SJCRH30 (cell line): ENCODE measurements at places on chromosomes 16 and 17. TPM values are rescaled to one million over a fixed set of nuclear protein-coding genes. Genes with fewer than 3 reads are reported as not detected.

ZFP3 gene
- 1.7 and 1.8 TPM in 2 replicates for total RNA-seq

ZFPM1 gene
- total RNA-seq, result 0.56 and 0.85 TPM in 2 replicates

PTX4 gene
- not detected in 2 replicates for total RNA-seq

DNA sequence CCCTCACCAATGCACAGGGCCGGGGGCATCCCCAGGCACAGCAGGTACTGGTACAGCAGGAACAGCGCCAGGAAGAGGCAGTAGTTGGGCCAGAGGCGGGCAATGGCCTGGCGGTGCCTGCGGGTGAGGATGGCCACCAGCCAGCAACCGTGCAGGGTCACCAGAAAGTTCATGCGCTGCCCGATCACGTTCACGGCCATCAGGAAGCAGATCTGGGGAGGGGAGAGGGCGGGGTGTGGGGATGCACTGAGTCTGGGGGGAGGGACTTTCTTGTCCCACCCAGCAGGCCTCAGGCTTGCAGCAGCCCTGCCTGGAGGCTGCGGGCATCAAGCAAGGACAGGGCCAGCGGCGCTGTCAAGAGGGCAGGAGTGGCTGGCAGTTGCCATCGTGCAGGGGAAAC is 25.4 kb downstream of the CTU2 start:
- peak overlapping the region; percentile 32 for H3K4me3 ChIP-seq
- no peaks in the 10 kb centered on the region for H3K27me3 ChIP-seq
- H3K27ac ChIP-seq, result peak overlapping the region; percentile 85
- H3K36me3 ChIP-seq, result no peaks in the 10 kb centered on the region

GRCh38 chr17:18970582-18971480 is 18.9 kb downstream of the SLC5A10 start:
- no peaks in the 10 kb centered on the region for H3K36me3 ChIP-seq
- no peak overlapping the region for H3K4me3 ChIP-seq
- no peak overlapping the region for H3K27ac ChIP-seq
- peaks cover under 1% of the 10 kb centered on the region; the same call in 1 of the 2 replicates for H3K27me3 ChIP-seq
- no peak for DNase-seq
- H3K4me1 ChIP-seq, result peaks cover 8% of the 10 kb centered on the region

- no peaks in the 10 kb centered on the region for H3K36me3 ChIP-seq
- no peak overlapping the region for H3K27ac ChIP-seq
- no peaks in the 10 kb centered on the region for H3K4me1 ChIP-seq
These were observed 47.3 kb upstream of the IL34 start for GRCh38 chr16:70598937-70599503.

DNA sequence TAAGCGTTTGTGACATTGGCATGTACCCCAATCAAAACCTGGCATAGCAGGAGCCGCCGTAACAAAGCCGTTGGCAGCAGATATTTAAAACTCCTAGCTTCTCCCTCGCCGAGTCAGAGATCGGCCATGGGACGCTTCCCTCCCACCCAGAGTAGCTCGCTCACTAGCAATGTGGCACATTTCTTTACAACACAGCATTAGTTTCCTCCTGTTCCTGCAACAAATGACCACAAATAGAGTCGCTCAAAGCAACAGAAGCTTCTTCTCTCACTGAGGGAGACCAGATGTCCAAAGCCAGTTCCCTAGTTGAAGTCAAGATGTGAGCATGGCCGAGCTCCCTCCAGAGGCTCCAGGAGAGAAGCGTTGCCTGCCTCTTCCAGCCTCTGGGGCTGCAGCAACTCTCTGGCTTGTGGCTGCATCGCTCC is 106.7 kb downstream of the RBFOX3 start:
- DNase-seq, result no peak
- no peak overlapping the region for H3K4me3 ChIP-seq
- no peaks in the 10 kb centered on the region for H3K4me1 ChIP-seq
- H3K36me3 ChIP-seq, result no peaks in the 10 kb centered on the region

STAT3 gene
- total RNA-seq, result 107 and 113 TPM in 2 replicates

DNA sequence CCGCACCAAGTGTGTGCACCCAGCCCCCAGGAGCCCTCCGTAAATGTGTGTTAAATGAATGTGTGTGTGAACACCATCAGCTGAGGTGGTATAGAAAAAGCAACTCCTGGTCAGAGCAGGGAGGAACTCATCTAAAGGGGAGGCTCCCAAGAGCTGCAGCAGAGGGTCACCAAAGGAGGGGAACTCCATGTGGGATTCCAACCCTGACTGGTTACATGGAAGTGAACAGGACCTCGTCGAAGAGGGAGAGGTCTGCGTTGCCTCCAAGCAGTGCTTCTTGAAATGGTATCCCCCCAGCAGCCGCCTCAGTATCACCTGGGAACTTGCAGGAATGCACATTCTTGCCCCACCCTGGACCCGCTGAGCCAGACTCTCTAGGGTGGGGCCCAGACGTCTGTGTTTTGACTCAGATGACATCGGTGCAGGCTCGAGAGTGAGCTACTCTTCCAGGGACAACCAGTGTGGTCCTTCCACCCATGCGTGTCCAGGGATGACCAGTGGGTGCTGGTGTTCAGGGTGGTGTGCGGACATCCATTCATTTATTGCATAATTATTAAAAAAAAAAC is 30.8 kb downstream of the ADCY9 start:
- no peak for DNase-seq
- no peaks in the 10 kb centered on the region for H3K36me3 ChIP-seq
- H3K4me3 ChIP-seq, result no peak overlapping the region
- H3K4me1 ChIP-seq, result peaks cover 17% of the 10 kb centered on the region

- H3K27me3 ChIP-seq, result no peaks in the 10 kb centered on the region
- H3K36me3 ChIP-seq, result peaks cover 9% of the 10 kb centered on the region
- peak; percentile 97 for DNase-seq
- H3K27ac ChIP-seq, result peak overlapping the region; percentile 99
- peaks cover 40% of the 10 kb centered on the region for H3K4me1 ChIP-seq
These were observed 53.2 kb upstream of the ZNF750 start for GRCh38 chr17:82892899-82893565.

GRCh38 chr17:6712058-6712853 is 913 bp downstream of the SLC13A5 start:
- H3K27me3 ChIP-seq, result no peaks in the 10 kb centered on the region
- H3K4me3 ChIP-seq, result no peak overlapping the region
- DNase-seq, result no peak
- H3K36me3 ChIP-seq, result no peaks in the 10 kb centered on the region
- no peaks in the 10 kb centered on the region for H3K4me1 ChIP-seq

DNA sequence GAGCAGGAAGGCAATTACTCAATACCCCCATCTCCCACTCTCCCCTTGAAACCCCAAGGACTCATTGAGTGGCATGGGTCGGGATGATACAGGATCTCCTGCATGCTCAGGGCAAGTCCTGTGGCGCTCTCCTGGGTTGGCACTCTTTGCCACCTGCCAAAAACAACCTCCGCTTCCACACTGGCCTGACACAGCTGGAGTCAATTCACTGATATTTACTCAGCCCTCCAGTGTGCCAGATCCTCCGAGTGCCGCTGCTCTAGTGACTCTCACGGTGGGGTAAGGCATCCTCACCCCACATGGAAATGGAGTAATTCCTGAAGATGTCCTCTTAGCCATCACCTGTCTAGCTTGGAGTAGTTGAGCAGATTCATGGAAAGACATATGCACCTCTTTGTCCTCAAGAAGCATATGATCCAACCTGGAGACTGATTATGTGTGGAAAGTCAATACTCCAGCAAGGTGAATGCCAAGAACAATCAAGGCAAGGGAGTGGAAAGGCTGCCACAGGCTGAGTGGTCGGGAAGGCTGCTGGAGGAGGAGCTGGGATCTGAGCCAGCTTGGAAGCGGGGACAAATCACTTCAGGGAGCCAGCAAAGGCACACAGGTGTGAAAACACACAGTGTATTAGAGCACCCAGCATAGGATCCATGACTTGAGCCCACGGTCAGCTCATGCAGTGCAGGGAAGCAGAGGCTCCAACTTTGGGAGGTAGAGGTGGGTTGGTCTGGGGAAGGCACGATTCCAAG is 12.6 kb upstream of the GOSR2 start:
- no peaks in the 10 kb centered on the region for H3K36me3 ChIP-seq
- DNase-seq, result no peak
- H3K4me3 ChIP-seq, result no peak overlapping the region

CDRT15L2 gene
- total RNA-seq, result not detected in 2 replicates

IRX6 gene
- 18.1 and 18.6 TPM in 2 replicates for total RNA-seq

DNA sequence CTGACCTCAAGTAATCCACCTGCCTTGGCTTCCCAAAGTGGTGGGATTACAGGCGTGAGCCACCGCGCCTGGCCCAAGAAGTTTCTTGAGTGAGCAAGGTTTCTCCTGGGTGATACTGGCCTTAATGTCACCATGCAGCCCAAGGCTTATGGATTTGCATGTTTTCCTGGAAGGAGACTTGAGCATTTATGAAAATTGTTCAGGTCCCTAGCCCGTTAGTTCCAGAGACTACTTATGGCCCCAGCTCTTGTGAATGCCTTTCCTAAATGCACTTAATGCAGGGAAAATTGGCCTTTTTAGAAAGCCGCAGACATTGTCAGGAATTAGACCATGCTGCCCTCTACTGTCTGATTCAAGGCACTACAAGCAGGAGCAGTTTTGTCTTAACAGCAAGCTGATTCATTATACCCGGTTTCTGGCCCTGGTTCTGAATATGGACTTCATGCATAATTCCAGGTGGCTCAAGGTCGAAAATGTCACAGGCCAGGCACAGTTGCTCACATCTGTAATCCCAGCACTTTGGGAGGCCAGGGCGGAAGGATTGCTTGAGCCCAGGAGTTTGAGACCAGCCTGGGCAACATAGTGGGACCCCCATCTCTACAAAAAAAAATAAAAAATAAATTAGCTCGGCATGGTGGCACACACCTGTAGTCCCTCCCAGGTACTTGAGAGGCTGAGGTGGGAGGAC is 91.3 kb downstream of the SNX29 start:
- peak; percentile 48 for DNase-seq
- no peaks in the 10 kb centered on the region for H3K27me3 ChIP-seq
- H3K36me3 ChIP-seq, result no peaks in the 10 kb centered on the region
- H3K27ac ChIP-seq, result no peak overlapping the region

KRTAP1-1 gene
- not detected in 2 replicates for total RNA-seq

DNA sequence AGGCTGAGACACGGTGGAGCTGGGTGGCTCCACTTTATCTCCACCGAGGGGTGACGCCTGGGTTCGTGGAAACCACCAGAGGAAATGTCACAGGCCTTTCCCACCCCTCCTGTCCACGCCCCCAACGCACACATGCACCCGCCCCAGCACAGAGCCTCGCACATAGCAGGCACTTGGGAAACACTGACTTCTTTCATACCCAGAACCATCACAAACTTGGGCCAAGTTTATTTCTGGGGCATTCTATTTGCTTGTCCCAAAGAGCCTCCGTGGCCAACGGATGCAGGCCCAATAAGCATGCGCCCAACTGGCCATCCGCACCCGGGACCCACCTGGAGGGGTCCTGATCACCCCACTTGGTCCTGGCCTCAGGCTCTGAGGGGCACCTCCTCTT is 3.3 kb downstream of the BCAR1 start:
- no peak overlapping the region for H3K27ac ChIP-seq
- peaks cover 34% of the 10 kb centered on the region for H3K4me1 ChIP-seq
- no peaks in the 10 kb centered on the region for H3K36me3 ChIP-seq
- H3K27me3 ChIP-seq, result no peaks in the 10 kb centered on the region
- no peak overlapping the region for H3K4me3 ChIP-seq
- DNase-seq, result no peak

DNA sequence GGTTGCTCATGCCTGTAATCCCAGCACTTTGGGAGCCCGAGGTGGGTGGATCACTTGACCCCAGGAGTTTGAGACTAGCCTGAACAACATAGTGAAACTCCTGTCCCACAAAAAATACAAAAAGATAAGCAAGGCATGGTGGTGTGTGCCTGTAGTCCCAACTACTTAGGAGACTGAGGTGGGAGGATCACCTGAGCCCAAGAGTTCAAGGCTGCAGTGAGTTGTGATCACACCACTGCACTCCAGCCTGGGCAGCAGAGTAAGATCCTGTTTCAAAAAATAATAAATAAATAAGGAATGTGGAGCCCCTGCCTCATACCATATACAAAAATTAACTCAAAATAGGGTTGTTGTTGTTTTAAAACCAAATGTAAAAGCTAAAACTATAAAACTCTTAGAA is 26.2 kb upstream of the CORO1A start:
- no peaks in the 10 kb centered on the region for H3K36me3 ChIP-seq
- no peak overlapping the region for H3K27ac ChIP-seq
- no peak overlapping the region for H3K4me3 ChIP-seq
- no peaks in the 10 kb centered on the region for H3K4me1 ChIP-seq
- no peaks in the 10 kb centered on the region for H3K27me3 ChIP-seq

GRCh38 chr17:5127910-5128309 is 12.1 kb downstream of the USP6 start:
- no peaks in the 10 kb centered on the region for H3K4me1 ChIP-seq
- no peak for DNase-seq
- H3K27me3 ChIP-seq, result no peaks in the 10 kb centered on the region
- H3K4me3 ChIP-seq, result no peak overlapping the region
- H3K27ac ChIP-seq, result no peak overlapping the region

DNA sequence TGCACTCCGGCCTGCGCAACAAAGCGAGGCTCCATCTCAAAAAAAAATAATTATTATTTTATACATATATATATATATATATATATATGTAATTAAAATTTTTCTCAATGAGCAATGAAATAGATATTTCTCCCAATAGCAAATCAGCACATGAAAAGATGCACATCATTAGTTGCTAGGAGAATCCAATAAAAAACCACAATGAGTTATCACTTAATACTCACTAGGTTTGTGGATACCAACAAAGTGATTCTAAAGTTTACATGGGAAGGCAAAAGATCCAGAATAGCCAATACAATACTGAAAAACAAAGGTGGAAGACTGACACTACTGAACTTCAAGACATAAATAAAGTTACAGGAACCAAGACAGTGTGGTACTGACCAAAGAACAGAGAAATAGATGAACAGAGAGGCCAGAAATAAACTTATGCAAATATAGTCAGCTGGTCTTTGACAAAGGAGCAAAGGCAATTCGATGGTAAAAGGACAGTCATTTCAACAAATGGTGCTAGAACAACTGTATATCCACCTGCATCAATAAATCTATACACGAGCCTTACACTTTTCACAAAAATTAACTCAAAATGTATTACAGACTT is 13.6 kb downstream of the SMG6 start:
- H3K27me3 ChIP-seq, result no peaks in the 10 kb centered on the region
- H3K27ac ChIP-seq, result no peak overlapping the region
- H3K4me3 ChIP-seq, result no peak overlapping the region
- DNase-seq, result no peak

- no peaks in the 10 kb centered on the region for H3K27me3 ChIP-seq
- no peaks in the 10 kb centered on the region for H3K36me3 ChIP-seq
- DNase-seq, result peak; percentile 16
These were observed 27.3 kb downstream of the USP7 start for GRCh38 chr16:8936421-8936820.

DNA sequence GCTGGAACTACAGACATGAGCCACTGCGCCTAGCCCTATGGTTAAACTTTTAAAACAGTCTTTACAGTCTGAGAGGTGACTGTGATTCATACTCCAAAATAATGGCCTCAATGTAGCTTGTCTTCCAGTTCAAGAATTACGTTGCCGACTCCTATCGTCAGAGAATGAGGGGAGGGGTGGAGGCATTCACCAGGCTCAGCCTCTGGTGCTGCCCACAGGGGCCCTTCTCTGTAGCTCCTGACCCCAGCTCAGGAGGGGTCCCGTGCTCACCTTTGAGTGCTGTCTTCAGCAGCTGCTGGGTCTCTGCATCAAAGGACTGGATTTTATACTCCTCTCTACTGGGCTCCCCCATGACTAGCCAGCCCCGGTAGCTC is 1.2 kb downstream of the MIF4GD start:
- H3K27me3 ChIP-seq, result no peaks in the 10 kb centered on the region
- no peak overlapping the region for H3K27ac ChIP-seq
- DNase-seq, result no peak
